Activated CD8-positive, alpha-beta memory T cell treated with anti-CD3 and anti-CD28 coated beads for 48 hours (primary cell): ENCODE measurements at places on chromosomes 2 and 18.

GRCh38 chr2:186629250-186629996, 39.6 kb downstream of the ITGAV start:
- no peak for DNase-seq

- no peak for DNase-seq
These were observed 11.4 kb downstream of the FHOD3 start for GRCh38 chr18:36308711-36309435.

DNA sequence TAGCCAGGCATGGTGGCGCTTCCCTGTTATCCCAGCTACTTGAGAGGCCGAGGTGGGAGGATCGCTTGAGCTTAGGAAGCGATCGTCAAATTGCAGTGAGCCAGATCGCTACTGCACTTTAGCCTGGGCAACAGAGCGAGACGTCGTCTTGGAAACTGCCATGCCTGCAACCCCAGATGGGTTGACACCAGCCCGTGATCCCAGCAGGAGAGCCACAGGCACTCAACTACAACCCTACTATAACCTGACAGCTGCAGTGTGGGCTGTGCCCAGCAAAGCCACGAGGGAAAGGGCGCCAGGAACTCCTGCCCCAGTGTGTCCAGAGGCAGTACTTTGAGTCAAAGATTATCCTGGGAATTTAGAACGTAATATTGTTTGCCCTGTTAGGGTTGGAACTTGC, 85.6 kb downstream of the SS18 start:
- DNase-seq = no peak

GRCh38 chr2:211463397-211463796, 907.0 kb downstream of the CPS1 start:
- DNase-seq = no peak

DNA sequence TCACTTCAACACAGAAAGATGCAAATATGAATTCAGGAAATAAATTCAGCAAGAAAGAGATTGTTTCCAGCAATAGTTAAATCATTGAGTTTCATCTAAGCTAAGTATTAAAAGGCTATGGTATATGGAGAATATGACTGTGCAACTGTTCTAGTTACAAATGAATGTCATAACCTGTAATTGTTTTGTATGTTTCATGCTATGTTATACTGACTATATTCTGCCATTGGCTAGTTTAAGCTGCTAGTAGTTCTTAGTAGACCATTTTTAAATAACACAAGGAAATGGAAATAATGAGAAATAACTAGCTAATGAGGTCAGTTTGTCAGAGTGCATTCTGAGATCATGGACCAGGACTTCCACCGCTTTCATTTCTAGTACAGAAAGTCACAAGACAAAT, 1154.9 kb upstream of the TMEFF2 start:
- DNase-seq = no peak

DNA sequence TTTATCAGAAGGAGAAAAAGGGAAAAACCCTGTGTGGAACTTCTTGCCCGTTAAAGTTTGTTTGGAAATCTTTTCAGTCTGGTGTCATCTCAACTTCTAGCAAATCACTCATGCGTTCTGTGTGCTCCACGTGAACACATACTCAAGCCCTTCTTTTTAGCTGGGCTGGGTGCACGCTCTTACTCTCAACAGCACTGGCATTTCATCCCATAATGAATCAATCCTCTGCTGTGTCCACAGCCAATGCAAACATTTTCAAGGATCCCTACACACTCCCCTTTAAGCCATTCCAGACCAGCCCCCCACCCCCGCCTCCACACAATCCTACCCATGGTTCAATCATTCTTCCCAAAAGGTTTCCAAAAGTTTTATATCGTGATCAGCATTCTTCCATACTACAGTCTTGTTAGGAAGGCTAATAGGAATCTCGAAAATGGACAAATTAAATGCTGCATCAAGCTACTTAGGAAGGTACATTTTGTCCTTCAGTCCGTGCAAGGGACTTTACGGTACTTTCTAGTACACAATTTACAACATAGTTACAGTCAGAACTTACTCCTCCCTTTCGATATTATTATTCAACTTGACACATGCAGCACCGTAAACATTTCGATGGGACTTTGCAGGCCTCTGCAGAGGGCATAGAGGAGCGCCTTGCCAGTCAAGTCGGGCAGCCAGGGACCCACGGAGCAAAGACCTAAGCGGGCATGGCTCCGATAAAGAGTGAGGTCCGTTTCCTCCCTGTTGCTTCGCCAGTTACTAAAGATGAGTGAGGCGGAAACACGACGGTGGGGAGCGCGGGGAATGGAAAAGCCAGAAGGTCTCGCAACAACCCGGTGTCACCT, 1.4 kb downstream of the PTGR3 start:
- no peak for DNase-seq

- DNase-seq = no peak
These were observed 39.5 kb upstream of the FLACC1 start for GRCh38 chr2:201396595-201396994.

GRCh38 chr18:39951142-39951720, 2003.8 kb upstream of the PIK3C3 start:
- no peak for DNase-seq

- DNase-seq = no peak
These were observed 433.6 kb downstream of the LPIN1 start for GRCh38 chr2:12180031-12180430.

DNA sequence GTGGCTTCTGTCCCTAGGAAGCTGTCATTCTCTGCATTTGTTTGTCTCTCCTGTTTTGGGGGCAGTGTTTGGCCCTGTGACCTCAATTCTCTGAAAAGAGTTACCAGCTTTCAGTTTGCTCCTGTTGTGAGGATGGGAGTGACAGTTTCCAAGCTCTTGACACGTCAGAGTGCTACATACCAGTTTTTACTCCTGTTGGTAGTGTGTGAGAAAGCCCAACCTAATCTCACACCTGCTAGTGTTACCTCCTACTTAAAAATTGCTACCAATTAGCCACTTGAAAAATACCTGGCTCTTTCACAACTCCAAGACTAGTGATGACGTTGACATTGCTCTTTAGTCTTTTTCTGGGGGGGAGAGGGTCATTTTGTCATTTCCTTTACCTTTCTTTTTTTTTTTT, 14.1 kb downstream of the SKA1 start:
- DNase-seq = no peak

DNA sequence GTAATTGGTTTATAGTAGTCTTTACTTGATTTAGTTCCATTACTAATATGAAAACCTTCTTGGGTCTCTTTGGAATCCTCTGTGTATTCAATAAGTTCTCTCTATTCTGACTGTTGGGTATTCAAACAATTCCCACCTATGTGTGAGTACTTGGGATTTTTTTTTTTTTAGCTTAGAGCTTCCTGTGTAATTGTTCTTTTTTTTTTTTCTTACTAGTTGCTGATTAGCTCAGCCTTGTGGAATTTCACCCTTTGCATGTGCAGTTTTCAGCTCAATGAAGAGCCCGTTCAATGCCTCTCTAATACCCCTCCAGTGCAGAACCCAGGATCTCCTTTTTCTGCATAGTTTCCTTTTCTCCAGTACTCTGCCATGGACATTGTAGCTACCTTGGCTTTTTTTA, 339.1 kb upstream of the GALNT5 start:
- no peak for DNase-seq

DNA sequence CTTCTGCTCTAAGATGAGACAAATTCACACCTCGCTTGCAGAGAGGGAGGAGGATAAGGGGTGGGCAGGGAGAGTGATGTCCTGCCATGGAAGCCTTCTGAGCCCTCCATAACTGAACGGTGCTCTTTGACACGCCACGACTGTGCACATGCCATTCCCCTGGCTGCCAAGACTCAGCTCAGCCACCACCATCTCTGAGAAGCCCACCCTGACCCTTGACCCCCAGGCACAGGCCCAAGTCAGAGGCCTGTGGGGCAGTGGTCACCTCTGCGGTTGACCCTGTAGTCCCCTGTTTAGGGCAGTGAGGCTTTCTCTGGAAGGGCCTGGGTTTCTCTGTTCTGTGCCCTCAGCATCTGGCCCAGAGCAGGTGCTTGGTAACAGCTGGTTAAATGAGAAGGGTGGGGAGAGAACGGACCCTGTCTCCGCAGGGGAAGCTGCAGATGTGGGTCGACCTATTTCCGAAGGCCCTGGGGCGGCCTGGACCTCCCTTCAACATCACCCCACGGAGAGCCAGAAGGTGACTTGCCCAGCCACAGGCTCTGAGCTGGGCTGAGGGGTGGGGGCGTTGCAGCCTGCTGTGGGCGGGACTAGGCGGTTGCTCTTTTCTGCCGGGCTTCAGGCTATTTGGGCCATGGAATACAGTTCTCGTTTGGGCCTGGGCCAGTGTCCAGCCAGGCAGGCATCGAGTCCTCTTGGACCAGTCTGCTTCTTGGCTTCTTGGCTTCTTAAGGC, 215.1 kb downstream of the DYSF start:
- DNase-seq = no peak

DNA sequence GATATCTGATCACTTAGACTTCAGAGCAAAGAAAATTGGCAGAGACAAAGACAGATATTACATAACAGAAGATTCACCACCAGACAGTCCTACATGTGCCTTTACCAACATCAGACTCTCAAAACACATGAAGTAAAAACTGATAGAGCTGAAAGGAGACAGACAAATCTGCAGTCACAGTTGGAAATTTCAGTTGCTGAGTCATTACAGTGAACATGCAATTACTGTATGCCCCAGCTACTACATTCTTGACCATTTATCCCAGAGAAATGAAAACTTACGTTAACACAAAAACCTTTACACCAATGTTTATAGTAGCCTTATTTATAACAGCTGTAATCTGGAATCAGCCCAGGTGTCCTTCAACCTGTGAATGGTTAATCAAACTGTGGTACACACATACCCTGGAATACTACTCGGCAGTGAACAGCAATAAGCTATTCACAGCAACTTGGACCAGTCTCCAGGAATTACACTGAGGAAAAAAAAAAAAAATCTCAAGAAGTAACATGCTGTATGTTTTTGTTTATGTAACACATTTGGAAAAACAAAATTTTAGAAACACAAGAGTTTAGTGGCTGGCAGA, 7.5 kb upstream of the SCLY start:
- no peak for DNase-seq

DNA sequence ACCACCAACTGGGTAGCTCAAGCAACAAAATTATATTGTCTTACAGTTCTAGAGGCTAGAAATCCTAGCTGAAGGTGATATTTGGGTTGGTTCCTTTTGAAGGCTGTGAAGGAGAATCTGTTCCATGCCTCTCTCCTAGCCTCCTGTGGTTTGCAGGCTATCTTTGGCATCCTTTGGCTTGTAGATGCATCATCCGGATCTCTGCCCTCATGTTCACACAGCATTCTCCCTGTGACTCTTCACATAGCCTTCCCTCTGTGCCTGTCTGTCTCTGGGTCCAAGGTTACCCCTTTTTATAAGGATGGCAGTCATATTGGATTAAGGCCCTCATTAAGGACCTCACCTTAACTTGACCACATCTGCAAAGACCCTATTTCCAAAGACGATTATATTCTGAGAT, 78.6 kb upstream of the MAP3K20 start:
- DNase-seq = no peak

DNA sequence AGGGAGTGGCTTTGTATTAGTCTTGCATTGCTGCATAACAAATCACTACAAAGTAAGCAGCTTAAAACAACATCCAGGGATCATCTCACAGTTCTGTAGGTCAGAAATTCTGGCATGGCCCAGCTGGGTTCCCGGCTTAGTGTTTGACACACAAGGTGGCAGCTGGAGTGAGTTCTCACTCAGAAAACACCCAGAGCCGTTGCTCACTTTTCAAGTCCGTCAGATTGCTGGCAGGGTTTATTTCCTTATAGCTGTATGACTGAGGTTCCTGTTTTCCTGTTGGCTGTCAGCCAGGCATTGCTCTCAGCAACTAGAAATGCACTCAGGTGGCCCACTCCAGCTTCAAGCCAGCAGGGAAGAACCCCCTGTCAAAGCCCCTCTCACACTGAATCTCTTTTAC, 324.1 kb downstream of the CCDC178 start:
- DNase-seq = no peak

GRCh38 chr2:165440367-165440766, 29.1 kb upstream of the CSRNP3 start:
- no peak for DNase-seq

- DNase-seq = no peak
These were observed 124.3 kb downstream of the TMEM18 start for GRCh38 chr2:552906-553305.

DNA sequence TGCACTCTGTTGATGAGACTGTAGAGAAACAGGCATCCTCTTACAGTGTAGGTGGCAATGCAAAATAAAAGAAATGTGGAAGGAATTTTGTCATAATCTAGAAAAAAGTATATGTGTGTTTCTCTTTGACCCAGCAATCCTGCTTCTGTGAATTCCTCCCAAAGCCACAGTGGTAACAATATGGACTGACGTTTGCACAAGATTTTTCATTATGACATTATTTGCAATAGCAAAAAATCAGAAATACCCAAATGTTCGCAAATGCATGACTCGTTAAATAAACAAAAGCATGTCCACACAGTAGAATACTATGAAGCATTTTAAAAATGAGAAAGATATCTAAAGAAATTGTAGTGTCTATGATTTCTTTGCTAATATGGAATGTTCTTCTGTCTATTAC, 255.2 kb upstream of the NRP2 start:
- no peak for DNase-seq

DNA sequence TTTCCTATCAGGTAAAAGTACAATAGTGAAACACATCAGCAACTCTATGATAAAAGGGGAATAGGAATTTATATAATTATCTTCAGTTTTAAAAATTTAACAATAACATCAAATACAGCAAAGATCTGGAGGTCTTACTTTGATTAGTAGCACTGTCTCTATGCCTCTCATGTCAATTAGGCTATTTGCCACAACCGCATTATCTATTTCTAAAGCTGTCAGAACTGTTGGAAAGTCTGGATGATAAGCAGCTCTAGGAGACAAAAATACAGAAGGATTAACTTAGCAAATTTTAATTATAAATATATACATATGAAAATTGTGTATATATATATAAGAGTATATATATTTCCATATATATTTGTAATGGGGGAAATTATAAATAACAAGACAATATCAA, 45.1 kb downstream of the SMC6 start:
- DNase-seq = no peak

GRCh38 chr2:61327173-61327572, 143.7 kb downstream of the USP34 start:
- DNase-seq = no peak

GRCh38 chr2:56705713-56706112, 521.9 kb downstream of the CCDC85A start:
- DNase-seq = no peak

- no peak for DNase-seq
These were observed 10.7 kb upstream of the THNSL2 start for GRCh38 chr2:88159481-88159880.

DNA sequence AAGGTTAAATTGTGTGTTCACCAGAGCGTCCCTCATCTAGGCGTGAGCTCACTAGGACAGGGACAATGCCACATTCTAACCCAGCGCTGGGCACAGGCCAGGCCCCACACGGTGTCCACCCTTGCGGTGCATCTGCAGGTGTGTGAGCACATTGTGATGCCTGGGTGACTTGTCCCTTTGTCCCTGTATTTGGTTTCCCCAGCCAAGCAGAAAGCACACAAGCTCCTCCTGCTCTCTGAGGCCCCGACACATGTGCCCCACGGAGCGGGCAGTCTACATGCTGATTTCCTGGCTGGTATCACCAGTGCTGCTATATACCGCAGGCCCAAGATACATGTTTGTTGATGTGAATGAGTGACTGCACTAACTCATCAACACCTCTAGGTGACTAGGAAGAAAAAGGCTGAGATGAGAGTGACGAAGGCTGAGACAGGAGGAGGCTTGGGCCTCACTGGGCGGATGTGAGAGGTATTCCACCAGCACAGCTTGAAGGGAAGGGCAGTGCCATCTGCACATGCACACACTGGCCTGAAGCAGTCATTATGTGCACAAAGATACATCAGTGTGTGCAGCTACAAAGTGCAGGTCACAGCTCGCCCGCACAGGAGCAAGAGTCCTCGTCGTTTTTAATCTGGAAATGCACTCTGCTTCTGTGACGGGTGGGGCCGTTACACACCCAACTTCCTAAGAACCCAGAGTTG, 205.9 kb downstream of the EIPR1 start:
- DNase-seq = no peak
